ENCODE measurements at places on chromosomes 11 and 22. TPM values are rescaled to one million over a fixed set of nuclear protein-coding genes. Genes with fewer than 3 reads are reported as not detected.

GRCh38 chr11:44028401-44028800 lies 19.4 kb upstream of the ACCSL start:
- no peak for DNase-seq

GRCh38 chr11:122724520-122724919 lies 69.0 kb downstream of the UBASH3B start:
- no peak for DNase-seq

The PKDREJ gene
- total RNA-seq = 0.39 TPM

GRCh38 chr11:110818032-110818687 lies 105.9 kb upstream of the ARHGAP20 start:
- no peak for DNase-seq

GRCh38 chr11:128963744-128964325 lies 21.2 kb upstream of the TP53AIP1 start:
- no peak for DNase-seq

DNA sequence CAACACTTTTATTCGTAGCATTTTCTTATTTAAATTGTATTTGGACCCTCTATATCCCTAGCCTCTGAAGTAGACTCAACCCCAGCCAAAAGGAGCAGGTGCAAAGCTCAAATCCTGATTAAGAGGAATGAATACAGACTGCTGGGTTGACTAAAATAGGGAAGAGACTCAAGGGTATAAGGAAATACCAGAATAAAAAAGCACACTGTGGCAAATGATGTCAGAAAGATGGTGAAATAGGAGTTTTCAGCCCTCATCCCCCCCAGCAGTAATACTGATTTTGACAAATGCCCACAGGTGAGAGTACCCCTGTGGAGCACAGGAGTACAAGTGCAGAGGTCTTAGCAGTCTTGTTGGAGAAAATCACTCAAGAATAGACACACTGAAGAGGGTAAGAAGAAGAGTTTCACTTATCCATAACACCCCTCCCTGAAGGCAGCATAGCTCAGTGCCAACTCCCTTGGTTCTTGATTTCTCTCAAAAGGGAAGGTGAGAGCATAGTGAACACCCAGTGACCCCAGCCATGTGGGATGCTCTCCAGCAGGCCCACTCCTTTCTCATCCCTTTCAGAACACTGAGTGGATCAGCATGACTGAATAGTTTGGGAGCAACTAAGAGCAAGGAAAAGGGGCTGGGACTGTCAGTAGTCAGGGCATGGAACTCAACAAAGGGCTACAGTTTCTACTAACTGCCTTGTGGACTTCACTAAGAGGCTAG lies 71.7 kb downstream of the TBC1D22A start:
- DNase-seq = no peak

The SLC25A1 gene
- 82.8 TPM for total RNA-seq

DNA sequence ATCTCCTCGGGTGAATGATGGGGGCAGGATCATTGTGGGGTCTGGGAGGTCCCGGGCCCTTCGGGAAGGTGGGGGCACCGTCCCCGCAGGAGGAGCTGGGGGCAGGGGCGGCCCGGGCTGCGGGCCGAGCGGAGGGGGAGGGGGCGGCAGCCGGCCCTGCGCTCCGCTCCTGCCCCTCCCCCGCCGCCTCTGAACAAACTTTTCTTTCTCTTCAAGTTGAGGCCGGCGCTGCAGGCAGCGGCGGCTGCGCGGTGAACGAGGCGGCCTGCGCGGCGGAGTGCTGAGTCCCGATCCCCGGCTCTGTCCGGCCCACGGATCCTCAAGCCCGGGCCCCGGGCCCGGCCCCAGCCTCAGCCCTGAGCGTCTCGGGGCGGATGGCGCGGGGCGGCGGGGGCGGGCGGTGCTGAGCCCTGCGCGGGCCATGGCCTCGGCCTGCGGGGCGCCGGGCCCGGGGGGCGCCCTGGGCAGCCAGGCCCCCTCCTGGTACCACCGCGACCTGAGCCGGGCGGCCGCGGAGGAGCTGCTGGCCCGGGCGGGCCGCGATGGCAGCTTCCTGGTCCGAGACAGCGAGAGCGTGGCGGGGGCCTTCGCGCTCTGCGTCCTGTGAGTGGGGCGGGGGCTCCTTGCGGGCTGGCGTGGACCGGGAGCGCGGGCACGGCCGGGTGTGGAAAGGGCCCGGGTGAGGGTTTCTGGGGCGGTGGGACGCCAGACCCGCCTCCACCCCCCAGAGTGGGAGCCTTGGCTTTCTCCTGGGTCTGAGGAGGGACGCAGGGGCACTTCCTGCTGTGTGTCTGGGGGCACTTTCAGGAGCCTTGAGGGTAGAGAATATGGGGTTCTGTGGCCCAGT lies at the start of gene INPPL1:
Gene INPPL1, plus strand, starts transcription at position 204 of the 847 bp plus-strand sequence. Its CDS starts 218 bp downstream, at position 422.
- no peak for DNase-seq

DNA sequence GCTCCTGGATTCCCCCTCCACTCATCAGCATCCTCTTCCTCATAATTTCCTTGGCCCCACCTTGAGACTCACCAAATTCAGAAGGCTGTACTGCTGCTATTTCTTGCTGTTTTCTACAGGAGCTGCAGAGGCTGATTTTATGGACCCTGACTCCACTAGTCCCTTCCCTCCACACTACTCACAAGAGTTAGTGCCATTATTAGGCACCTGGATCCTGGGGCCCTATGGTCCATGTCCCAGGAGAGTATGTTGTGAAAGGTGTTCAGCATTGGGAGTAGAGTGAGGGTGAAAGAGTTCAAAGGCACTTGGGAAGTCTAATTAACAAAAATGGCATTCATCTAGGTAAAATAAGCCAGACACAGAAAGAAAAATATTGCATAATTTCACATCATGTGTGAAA lies at the start of gene OR56A4:
Gene OR56A4, minus strand, starts transcription at position 101 of the 400 bp plus-strand sequence. CDS start 3,954 bp downstream, outside the sequence.
- DNase-seq = no peak

DNA sequence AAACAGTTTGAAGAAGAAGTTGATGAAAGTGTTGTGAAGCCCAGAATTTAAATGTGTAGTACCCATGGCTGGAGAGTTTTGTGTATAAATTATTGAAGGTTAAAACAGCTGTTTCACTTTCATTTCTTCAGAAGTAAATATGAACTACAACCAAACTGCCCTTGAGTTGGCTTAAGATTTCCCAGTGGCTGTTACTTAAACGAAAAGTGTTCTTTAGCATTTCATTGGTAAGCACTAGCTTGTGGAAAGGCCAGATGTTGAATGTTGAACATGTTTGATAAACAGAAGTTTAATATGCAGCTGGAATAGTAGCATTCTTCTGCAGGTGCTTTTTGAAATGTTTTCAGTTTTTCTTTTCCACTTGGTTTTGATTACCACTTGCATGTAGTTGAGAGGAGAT lies 83.2 kb upstream of the TNRC6B start:
- DNase-seq = no peak

DNA sequence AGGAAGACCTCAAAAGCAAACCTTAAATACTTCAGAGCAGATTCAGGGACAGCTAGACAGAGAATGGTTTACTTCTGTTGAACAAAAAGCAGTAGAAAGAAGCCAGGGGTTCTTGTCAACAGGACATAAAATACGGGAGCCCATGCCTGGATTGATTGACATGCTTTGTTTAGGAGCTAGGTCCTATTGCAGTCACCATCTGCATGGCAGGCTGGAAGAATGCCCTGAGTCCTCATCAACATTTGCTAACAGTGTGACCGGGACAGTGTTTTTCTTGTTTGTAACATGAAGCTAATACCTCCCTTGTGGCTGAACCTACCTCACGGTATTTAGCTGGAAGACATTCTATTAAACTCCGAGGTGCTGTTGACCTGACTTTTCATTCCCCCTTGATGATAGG lies 225.4 kb downstream of the NTM start:
- no peak for DNase-seq

The IFITM10 gene
- 19.8 TPM for total RNA-seq

- DNase-seq = no peak
Observed at GRCh38 chr22:43505896-43506295, 94.1 kb downstream of the MPPED1 start.

The DRD4 gene
- 0.84 TPM for total RNA-seq

- DNase-seq = no peak
Observed at GRCh38 chr22:33054001-33054675, 4.0 kb downstream of the SYN3 start.

GRCh38 chr11:46120346-46121300 lies 631 bp downstream of the PHF21A start:
- no peak for DNase-seq

- DNase-seq = no peak
Observed at GRCh38 chr11:85668157-85668556, 3.2 kb upstream of the CREBZF start.

All from tibial nerve (tissue), 4 donors.